ENCODE measurements at places on chromosomes 2 and 18. TPM values are rescaled to one million over a fixed set of nuclear protein-coding genes. Genes with fewer than 3 reads are reported as not detected.

Gene TRMT61B
- 21.7 TPM for total RNA-seq

GRCh38 chr2:151765760-151766410, 31.6 kb upstream of the NEB start:
- DNase-seq: no peak
- H3K27ac ChIP-seq: no peak overlapping the region
- no peaks in the 10 kb centered on the region for H3K27me3 ChIP-seq
- no peaks in the 10 kb centered on the region for H3K36me3 ChIP-seq
- no peak overlapping the region for H3K4me3 ChIP-seq

DNA sequence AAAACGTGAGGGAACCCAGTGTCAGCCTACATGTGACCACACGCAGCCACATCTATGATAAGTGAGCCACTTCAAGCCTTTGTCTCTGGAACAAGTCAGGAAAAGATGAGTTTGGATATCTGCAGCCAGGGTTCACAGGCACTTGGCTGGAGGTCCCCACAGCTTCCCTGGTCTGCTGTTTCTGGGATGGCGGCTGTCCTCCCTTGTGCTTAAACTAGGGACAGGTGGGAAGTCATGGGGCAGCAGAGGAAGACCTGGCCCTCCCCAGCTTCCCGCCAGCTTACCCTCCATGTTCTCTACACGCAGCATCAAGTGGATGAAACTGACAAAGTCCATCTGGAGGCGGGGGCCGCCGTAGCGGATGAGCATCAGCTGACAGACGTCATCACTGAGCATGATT, 38.5 kb upstream of the GALNT14 start:
- H3K27me3 ChIP-seq: peaks cover 21% of the 10 kb centered on the region
- H3K36me3 ChIP-seq: no peaks in the 10 kb centered on the region
- H3K27ac ChIP-seq: no peak overlapping the region
- no peak overlapping the region for H3K4me3 ChIP-seq
- no peak for DNase-seq
- no peaks in the 10 kb centered on the region for H3K4me1 ChIP-seq

DNA sequence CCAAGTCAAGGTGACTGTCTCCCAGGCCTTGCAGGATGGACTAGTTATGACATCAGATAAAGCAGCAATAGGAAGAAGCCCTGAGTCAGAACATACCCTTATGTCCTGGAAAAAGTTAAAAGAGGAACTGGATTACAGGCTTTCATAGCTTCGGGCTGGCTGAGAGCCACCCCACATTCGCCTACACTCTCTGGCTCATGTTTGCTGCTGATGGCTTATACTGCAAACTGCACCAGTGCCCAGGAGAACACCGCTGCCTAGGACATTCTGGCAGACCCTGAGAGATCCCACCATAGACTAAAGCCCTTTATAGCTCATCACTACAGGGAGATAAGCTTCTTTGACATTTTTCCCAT, 20.3 kb downstream of the SLC8A1 start:
- no peak overlapping the region for H3K27ac ChIP-seq
- no peaks in the 10 kb centered on the region for H3K36me3 ChIP-seq
- DNase-seq: peak; percentile 46
- H3K27me3 ChIP-seq: no peaks in the 10 kb centered on the region
- H3K4me3 ChIP-seq: no peak overlapping the region

DNA sequence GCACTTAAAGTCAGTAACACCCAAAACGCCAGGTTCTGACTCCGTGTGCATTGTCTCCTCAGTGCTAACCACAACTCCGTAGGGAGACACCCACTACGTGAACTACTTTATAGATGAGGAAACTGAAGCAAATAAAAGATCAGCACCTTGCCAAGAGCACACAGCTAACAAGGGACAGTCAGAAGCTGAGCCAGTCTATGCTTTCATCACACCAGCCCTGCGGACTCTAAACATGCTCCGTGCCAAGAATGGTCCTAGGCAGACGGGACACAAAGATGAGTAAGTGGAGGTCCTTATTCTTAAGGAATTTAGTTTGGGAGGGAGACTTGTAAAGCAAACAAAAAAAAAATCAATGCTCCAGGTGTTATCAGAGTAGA, 9.6 kb downstream of the MBOAT2 start:
- H3K27ac ChIP-seq: peak overlapping the region; percentile 94
- H3K27me3 ChIP-seq: no peaks in the 10 kb centered on the region
- DNase-seq: peak; percentile 97
- H3K36me3 ChIP-seq: no peaks in the 10 kb centered on the region
- peak overlapping the region; percentile 35 for H3K4me3 ChIP-seq

GRCh38 chr2:236570081-236570868, 650 bp downstream of the ACKR3 start:
- H3K4me1 ChIP-seq: peaks cover 21% of the 10 kb centered on the region
- H3K27me3 ChIP-seq: no peaks in the 10 kb centered on the region
- no peaks in the 10 kb centered on the region for H3K36me3 ChIP-seq
- DNase-seq: peak; percentile 6
- no peak overlapping the region for H3K27ac ChIP-seq

- H3K27me3 ChIP-seq: no peaks in the 10 kb centered on the region
- no peak for DNase-seq
- H3K36me3 ChIP-seq: no peaks in the 10 kb centered on the region
Observed at GRCh38 chr2:55621802-55622201, 4.4 kb upstream of the PPP4R3B start.

DNA sequence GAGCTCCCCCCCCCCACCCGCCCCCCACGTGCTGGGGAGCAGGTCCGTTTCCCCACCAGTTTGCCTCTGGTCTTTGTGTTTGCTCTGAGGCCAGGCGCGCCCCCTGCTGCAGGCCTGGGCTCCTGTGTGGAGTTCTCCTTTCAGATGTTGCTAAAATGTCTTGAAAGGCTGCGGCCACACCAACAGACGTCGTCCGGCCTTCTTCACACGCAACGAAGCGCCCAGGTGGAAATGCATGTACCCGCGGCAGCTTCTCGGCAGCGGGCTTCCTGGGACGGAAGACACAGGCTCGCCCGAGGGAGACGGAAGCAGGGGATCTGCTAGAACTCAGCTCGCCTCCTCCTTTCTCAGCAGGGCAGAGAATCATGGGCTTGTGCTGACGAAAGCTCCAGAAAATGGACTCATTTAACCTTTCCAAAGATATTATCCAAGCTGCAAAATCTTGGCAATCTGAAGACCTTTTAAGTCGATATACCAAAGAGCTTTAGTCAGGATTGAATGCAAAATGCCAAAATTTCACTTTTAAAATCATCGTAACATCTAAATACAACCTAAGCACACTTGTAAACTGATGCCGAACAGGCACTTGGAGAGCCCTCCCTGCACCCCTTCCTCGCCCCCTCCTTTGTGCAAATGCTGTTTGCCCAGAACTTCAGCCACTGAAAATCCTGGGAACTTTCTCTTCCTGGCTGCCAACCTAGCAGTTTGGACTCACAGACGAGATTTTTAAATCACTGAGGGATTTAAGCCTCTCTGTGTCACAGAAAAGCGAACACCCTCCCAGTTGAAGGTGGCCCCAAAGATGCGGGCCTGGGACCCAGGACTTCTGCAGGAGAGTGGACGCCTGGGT, 125.5 kb upstream of the ZNF516 start:
- DNase-seq: no peak
- H3K27me3 ChIP-seq: peaks cover 91% of the 10 kb centered on the region
- no peak overlapping the region for H3K4me3 ChIP-seq
- no peaks in the 10 kb centered on the region for H3K4me1 ChIP-seq
- no peaks in the 10 kb centered on the region for H3K36me3 ChIP-seq

Gene LIMS3
- 0.26 TPM for total RNA-seq

DNA sequence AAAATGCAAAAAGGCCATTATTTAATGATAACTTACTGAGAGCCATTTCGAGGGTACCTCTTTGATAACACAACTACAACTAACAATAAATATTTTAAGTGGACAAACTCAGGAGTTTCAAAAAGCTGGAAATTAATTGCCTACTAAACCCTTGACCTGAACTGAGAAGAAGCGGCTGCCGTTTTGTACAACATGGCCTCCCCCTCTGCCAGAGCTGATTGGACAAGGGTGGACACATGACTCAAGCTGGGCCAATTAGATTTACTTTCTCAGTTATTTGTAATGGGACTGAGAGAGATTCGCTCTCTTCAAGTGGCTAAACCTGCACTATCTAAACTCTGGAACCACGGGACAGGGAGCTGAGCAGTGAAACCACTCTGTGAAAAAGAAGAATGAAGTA, 135.9 kb upstream of the SERPINE2 start:
- no peak overlapping the region for H3K27ac ChIP-seq
- H3K4me3 ChIP-seq: no peak overlapping the region
- no peaks in the 10 kb centered on the region for H3K36me3 ChIP-seq
- no peaks in the 10 kb centered on the region for H3K27me3 ChIP-seq
- DNase-seq: no peak

GRCh38 chr2:236959876-236960275, 125.8 kb upstream of the COPS8 start:
- H3K4me1 ChIP-seq: no peaks in the 10 kb centered on the region
- no peaks in the 10 kb centered on the region for H3K36me3 ChIP-seq
- H3K4me3 ChIP-seq: no peak overlapping the region
- no peaks in the 10 kb centered on the region for H3K27me3 ChIP-seq
- DNase-seq: no peak

GRCh38 chr2:240465268-240465764, 29.9 kb downstream of the GPC1 start:
- H3K4me1 ChIP-seq: no peaks in the 10 kb centered on the region
- peaks cover 6% of the 10 kb centered on the region for H3K36me3 ChIP-seq
- H3K27ac ChIP-seq: no peak overlapping the region
- DNase-seq: no peak
- no peaks in the 10 kb centered on the region for H3K27me3 ChIP-seq
- H3K4me3 ChIP-seq: no peak overlapping the region

DNA sequence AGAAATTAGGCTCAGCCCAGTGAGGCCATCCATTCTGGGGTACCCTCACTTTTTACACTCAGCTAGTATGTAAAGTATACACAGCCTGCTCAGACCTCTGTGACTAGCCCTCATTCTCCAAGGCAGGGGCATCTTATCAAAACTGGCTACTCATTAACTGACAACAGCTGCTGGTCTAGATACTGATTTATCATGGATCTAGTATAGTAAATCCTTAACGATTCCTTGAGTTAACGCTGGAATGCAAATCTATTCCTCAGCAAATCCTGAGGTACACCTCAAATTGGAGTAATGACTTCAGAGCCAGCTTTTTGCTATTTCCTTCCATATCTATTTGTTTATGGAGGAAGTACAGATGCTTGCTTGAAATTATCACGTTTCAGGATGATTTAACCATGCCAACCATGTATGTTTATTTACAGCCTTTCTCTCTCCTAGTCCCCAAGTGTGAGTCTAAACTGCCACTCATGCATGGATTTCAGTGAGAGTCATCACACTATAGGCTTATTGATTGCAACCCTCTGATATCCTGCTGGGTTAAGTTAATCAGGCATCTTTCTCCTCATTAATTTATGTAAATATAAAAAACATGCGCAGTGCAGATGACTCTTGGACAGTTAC, 70.2 kb upstream of the DOK6 start:
- no peak for DNase-seq
- H3K4me3 ChIP-seq: no peak overlapping the region
- H3K4me1 ChIP-seq: no peaks in the 10 kb centered on the region
- H3K27ac ChIP-seq: no peak overlapping the region

Gene CPS1
- total RNA-seq: 17.9 TPM

Gene MROH2A
- not detected for total RNA-seq

Gene HOXD3
- 3.0 TPM for total RNA-seq

GRCh38 chr18:9890957-9891356, 5.2 kb downstream of the TXNDC2 start:
- H3K4me3 ChIP-seq: no peak overlapping the region
- no peaks in the 10 kb centered on the region for H3K27me3 ChIP-seq
- no peak for DNase-seq
- no peak overlapping the region for H3K27ac ChIP-seq
- no peaks in the 10 kb centered on the region for H3K36me3 ChIP-seq
